Activated CD4-positive, alpha-beta T cell treated with anti-CD3 and anti-CD28 coated beads, Interleukin-2, amount 10 ng/mL, durations not matched to agents 7 days and 5 days (primary cell): ENCODE measurements at places on chromosomes 3 and 15. TPM values are rescaled to one million over a fixed set of nuclear protein-coding genes. Genes with fewer than 3 reads are reported as not detected.

CD200 gene
- total RNA-seq: 5.2 TPM

DNA sequence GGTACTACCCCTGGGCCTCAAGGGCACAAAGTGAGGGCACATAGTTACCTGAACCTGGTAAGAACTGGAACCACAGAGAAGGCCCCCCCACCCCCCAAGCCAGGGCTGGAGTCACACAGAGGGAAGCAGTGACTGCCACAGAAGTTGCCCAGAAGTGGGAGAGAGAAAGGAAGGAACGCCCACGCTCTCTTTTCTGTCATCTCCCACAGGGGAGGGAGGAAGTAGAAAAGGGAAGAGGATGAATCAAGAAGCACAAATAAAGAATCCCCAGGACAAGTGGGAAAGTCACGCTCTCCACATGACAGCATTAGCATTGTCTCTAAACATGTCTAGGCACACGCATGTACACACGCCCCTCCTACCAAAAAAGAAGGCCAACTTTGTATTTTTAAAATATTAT, 114.7 kb upstream of the FRMD4B start:
- no peak for DNase-seq

CISH gene
- total RNA-seq: 308 TPM

DNA sequence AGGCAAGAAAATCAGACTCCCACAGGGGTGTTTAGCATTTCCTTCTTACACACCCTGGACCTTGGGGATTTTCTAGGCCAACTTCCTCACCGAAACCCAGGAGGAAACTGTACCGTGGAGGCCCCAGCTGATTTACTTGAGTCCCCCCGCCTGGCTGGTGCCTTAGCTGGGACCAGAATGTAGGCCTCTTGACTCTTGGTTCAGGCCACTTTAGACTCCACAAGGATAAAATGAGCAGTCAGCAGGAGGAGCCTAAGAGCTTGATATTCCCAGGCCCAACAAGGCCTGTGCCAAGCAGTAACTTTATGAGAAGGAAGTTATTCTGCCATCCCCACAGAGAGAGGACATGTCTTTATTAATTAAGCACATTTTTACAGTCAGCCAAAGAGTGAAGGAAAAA, 4.6 kb upstream of the APBA2 start:
- no peak for DNase-seq

DNA sequence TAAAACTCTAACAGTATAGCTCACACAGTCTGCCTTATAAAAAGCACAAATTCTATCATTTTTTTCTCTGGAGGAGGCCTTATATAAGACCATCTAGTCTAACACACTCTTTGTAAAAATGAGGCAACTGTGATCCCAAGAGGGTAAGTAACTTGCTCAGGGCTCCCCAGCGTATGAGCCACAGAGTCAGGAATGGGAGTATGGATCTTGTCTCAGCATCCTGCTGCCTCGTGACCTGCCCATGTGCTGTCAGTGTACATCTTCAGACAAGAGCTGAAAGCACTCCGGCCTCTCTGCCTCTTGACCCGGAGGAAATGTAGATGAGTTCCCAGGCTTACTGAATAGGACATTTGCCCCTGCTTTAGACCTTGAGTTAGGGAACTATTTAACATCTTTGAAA, 28.4 kb upstream of the MEF2A start:
- DNase-seq: no peak

GRCh38 chr3:196518966-196519717, 4.0 kb upstream of the SMCO1 start:
- DNase-seq: peak; percentile 73

DNA sequence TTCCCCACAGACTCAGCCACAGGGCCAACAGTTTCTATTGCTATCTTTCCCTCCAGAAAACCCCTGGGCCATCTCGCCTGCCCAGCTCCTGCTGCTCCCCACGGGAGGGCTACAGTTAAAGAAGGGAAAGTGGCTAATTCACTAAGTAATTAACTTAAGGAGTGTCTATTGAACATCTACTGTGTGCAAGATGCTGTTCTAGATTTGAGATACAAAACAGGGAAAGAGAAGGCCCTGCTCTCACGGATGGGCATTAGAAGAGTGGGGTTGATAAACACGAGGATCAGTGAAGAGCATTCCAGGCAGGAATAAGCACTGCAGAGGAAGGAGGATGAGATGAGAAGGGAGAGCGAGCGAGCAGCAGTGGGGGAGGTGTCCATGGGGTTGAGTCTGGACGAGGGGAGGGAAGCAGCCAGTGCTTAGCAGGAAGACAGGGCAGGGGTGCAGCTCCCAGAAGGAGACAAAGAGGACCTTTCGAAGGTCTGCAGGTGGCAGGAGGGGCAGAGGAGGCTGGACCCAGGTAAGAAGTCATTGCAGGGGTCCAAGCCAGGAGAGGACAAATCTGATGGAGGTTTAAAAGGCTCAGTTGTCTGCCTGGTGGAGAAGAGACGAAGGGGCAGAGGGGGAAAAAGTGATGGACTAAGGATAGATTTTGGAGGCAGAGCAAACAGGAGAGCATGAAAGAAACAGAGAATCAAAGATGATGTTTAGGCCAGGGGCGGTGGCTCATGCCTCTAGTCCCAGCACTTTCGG, 64.7 kb downstream of the KLF15 start:
- no peak for DNase-seq

DNA sequence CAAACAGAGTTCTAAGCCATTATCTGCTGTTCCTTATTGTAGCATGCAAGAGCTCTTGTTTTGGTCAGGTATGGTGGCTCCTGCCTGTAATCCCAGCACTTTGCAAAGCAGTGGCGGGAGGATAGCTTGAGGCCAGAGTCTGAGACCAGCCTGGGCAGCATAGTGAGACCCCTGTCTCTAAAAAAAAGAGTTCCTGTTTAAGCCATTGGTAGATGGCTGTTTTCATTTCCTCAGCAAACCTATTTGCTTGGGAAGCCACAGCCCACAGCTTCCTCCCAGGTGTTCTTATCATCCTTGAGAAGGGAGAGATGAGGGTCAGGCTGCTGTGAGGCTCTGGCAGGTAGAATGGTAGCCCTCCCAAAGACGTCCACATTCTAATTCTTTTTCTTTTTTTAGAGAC, 24.4 kb upstream of the FAM81A start:
- no peak for DNase-seq

DNA sequence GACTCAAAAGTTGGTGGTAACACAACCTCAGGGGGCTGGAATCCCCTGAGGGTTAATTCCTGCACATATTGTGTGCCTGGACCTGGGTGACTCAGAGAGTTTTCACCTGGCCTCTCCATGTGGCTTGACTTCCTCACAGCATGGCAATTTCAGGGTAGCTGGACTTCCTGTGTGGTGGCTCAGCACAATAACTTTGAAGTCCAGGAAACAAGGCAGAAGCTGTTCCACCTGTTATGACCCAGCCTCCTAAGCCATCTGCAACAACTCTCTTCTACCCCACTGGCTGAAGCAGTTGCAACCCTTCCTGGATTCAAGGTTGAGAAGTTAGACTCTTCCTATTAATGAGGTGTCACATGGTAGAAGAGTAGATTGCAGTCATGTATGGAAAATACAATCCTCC, 58.4 kb downstream of the EDEM1 start:
- DNase-seq: no peak

DNA sequence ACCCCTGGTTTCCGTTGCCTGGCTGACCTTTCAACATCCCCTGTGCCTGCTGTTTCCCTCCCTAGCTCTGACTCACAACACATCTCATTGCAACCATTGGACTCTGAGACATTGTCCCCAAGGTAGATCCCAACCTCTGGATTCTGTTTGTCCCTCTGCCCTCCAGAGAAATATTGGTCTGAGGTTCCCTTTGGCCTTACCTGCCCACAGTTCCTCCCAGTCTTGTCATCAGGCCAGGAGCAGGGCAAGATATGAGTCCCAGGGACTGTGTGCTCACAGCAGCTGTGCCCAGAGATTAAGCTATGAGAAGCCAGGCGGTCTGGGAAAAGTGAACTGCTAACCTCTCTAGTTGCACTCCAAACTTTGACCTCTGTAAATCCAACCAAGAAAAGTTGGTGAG, 168.2 kb upstream of the NR2F2 start:
- no peak for DNase-seq

DNA sequence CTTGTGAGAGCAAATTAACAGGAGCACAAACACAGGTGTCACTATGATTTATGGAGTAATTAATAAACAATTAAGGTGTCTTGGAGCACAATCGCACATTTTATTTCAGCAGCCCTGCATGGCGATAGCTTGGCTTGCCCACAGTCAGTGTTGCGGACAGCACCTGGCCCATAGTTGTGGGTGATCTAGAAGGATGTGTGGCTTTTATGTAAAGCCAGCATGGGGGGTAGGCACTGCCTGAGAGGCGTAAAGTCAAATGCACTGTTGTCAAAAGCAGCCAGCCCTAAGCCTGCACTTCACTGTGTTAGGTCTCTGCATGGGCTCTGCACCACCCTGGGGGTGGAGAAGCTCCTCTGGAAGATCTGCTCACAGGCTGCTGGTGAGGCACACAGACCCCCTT, 177.4 kb upstream of the PPP2R3A start:
- no peak for DNase-seq

- no peak for DNase-seq
Measured at GRCh38 chr3:62873451-62873760, 1.8 kb downstream of the CADPS start.

ALDH1L1 gene
- not detected for total RNA-seq

DPH3 gene
- 14.4 TPM for total RNA-seq

DNA sequence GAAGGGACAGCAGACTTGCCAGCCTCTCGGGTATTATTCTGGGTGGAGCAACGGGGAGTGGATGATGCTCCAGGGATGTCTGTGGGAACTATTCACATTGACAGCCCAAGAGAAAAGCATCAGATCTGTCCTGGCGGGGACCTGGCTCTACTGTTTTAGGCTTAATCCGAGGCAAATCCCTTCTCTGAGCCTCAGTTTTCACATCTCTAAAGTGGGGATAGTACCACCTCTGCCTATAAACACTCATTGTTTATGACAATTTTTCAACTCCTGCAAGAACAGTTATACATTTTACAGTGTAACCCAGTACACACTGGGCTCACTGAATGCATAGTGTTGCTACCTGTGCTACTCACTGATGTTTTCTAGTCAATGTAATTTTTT, 9.3 kb downstream of the PDIA5 start:
- DNase-seq: no peak

- DNase-seq: no peak
Measured at GRCh38 chr3:192935441-192935840, 17.8 kb upstream of the MB21D2 start.

CCR9 gene
- total RNA-seq: not detected

DNA sequence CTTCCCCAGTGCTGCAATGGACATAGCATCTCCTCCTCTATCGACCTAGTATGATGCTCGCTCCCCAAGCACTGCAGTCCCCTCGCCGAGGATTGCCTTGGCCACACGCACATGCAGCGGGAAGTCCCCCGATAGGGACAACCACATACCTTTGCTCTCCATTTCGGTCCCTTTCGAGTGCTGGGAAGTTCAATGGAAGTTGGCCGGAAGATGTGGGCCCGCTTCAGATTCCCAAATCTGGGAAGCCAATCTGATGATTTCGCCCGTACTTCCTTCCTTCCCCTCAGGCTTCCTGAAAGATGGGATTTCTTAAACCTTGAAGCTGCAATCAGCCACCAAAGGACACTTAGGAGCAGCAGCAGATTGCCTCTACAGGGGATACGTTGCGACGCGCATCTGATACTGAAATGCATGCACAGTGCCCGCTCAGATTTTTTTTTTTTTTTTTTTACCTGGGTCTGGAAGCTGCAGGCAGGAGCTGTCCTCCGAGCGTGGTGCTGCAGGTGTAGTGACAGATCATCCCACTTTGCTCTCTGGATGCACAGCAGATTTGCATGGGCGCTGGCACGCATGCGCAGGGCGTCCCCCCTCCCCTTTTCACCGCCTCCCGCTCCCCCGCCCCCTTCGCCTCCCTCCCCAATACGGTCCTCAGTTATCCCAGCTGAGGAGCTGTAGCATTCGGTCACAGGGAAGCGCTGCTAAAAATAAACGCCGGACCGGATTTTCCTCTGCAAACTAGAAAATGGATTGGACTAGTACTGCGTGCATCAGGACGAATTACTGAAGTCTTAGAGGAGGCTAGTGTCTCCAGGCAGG, at the start of gene FGF12:
Gene FGF12, minus strand, starts transcription at position 510 of the 816 bp plus-strand sequence.
- no peak for DNase-seq

TMEM207 gene
- not detected for total RNA-seq
